ENCODE measurements at places on chromosomes 1 and 21.

DNA sequence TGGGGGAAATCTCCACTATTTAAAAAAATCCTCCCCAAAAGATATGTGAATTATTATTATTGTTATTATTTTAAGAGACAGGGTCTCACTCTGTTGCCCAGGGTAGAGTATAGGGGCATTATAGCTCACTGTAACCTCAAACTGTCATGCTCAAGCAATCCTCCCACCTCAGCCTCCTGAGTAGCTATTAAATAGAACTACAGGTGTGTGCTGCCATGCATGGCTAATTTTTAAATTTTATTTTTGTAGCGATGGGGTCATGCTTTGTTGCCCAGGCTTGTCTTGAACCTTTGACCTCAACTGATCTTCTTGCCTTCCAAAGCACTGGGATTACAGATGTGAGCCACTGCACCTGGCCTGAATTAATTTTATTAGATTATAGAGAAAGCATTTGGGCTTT lies 116.8 kb downstream of the RABGAP1L start:
- no peak for DNase-seq

- no peak for DNase-seq
Observed at GRCh38 chr1:1553821-1554494, 13.5 kb upstream of the TMEM240 start.

DNA sequence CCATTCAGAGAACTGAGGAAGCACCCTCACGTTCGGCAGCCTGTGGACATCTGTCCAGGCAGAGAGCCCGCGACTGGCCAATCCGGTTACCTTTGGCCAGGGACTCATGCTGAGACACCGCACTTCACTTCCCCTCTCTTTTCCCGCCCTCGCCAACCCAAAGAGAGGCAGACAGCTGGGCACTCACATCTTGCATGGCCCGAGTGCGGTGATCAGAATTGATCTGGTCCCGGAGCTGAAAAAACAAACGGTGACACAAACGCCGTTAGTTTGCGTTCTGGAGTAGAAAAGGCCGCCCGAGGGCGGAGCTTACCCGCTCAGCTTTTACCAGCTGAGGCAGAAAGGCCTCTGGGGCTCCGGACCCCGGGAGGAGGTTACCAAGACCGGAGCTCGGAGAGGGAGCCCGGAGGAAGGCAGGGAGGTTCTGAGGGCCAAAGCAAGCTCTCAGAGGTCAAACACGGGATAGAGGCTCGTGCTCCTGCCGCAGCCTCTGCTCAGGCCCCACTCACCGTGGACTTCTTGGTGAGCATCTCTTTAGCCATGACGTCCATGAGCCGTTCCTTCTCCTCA lies 376 bp downstream of the SF3A3 start:
- DNase-seq: peak; percentile 25

DNA sequence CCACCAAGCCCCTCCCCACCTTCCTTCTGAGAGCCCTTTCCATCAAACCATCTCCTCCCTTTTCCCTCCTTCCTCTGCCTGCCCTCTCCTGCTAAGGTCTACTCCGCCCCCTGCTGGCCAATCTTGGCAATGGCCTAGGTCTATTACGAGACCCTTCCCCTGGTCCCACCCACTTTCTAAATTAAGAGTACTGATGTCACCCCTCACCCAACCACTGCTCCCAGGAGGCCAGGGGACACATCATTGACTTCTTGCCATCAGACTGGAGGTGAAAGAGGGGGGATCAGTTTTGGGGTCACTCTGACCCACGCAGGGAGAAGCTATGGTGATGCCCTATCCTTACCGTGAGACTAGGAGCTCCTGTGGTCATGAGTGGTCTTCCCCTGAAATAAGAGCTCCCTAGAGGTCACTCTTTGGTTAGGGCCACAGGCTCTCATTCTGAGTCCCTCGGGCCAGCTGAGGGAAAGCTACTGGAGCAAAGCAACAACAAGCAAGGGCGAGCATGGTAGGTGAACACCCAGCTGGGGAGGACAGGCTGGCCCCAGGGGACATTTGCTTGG lies 34.6 kb upstream of the S100A7 start:
- peak; percentile 65 for DNase-seq

DNA sequence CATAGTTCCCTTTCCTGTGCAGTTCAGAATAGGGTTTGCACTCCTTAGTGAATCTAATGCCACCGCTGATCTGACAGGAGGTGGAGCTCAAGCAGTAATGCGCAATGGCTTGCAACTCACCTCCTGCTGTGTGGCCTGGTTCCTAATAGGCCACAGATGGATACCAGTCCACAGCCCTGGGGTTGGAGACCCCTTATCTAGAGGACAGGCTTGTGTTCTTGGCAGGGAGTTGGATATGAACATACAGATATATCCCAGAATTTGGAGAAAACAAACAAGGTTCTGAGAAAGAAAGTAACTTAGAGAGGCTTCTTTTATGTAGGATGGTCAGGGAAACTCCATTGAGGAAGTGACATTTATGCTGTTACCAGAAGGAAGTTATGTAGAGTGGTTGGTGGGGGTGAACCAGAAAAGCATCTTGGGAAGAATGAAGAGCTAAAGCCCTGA lies 5.1 kb upstream of the PTPRC start:
- no peak for DNase-seq

- peak; percentile 19 for DNase-seq
Observed at GRCh38 chr1:212595787-212596714, 12.5 kb upstream of the ATF3 start.

GRCh38 chr21:29007135-29007534 lies 12.0 kb downstream of the RWDD2B start:
- no peak for DNase-seq

DNA sequence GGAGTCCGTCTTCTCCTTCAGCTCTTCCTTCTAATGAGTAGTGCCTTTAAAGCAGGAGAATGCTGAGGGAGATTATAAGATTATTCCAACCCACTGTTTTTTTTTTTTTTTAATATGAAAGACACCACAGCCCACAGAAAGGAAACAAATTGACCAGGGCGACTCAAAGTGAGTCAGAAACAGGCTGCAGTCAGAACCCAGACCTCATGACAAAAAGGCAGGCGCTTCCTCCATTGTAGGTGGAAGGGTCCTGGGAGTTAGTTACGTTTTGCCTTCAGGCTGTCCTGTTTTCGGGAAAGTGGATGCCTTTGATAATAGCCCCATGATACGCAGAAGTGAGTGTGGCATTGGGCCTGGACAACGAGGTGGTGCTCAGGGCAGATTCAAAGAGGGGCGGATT lies 21.0 kb downstream of the PLXNA2 start:
- no peak for DNase-seq

- no peak for DNase-seq
Observed at GRCh38 chr1:230800891-230801840, 54.0 kb downstream of the CAPN9 start.

DNA sequence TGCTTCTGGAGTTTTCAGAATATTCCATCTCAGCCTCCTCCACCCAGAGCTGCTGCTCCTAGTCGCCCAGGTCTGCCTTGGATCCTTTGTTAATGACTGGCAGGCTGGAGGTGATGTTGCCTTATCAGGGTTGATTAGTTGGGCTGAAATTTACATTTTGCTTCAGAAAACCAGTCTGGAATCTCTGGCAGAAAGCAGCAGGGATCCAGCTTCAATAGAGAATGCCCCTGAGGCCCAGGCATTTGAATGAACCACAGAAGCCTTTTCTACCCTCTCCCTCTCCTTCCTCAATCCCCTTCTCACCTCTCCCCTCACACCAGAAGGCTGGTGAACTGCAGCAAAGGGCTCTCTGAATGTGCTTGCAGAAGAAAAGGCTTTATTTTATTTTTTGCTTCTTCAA lies 83.2 kb downstream of the PLXNA2 start:
- DNase-seq: no peak

- no peak for DNase-seq
Observed at GRCh38 chr1:109994654-109995053, 10.1 kb downstream of the AHCYL1 start.

DNA sequence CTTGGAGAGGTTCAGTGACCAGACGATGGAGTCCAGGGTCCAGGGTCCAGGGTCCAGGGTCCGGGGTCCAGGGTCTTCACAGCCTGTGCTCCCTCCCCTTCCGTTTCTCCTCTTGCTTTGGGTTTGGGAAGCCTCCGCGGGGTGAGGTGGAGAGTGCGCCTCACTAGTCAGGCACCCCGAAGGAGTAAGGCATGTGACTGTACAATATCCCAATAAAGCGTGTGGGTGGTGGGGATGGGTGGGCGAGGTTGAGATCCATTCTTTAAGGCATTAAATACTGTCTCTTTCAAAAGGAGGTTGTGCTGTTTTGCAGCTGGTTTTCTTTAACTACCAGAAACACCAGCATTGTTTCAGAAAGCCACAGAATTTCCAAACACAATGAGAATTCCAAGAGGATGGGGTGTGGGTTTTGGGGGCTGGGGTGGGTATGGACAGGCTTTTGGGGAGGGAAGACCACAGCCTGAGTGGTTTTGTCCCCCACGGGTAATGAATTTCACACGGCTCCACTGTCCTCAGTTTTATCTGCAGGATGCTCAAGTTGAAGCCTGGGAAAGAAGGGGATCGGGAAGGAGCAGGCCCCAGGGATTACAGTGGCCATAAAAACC lies 65.7 kb downstream of the KIF26B start:
- DNase-seq: no peak

GRCh38 chr1:203140743-203141520 lies 13.4 kb downstream of the ADORA1 start:
- no peak for DNase-seq

DNA sequence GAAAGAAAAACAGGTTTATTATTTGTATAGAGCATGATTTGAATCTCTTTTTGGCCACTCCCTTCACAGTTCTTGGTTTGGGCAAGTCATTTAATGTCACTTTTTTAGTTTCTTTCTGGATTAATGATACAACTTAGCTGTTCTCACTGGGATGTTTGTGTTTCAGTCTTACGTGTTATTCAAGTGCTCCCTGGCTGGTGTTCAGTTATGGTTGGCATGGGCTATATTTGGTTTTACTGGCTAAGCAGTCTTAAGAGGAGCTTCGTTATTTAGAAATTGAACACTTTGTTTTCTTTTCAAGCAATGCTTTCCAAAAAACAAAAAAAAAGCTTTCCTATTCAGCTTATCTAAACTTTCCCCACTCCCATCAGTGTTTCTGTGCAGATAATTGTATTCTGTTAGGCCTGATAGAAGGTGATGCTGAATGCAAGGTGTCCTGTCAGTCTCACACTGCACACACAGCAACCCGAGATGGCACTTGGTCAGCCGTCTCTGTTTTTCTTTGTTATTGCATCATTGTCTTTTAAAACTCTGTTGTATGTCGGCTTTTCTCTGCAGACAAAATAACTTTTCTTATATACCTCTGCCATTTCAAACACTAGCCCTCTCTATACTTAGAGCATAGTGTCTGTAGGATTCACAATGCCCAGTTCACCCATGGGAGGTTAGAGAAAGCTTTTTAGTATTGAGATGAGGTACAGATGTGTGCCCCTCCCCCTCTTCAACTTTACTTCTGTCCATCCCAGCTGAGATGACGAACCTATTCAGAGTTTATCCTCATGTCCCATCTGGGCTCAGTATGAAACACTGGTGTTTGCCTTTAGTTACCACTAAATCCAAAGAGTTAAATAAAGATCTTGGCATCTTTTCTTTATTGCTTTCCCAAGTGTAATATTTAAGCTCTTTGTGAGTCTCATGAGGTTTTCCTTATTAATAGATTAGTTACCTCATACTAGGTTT lies 80.2 kb downstream of the VPS13D start:
- no peak for DNase-seq

- DNase-seq: no peak
Observed at GRCh38 chr1:225917536-225917935, 6.5 kb downstream of the PYCR2 start.

DNA sequence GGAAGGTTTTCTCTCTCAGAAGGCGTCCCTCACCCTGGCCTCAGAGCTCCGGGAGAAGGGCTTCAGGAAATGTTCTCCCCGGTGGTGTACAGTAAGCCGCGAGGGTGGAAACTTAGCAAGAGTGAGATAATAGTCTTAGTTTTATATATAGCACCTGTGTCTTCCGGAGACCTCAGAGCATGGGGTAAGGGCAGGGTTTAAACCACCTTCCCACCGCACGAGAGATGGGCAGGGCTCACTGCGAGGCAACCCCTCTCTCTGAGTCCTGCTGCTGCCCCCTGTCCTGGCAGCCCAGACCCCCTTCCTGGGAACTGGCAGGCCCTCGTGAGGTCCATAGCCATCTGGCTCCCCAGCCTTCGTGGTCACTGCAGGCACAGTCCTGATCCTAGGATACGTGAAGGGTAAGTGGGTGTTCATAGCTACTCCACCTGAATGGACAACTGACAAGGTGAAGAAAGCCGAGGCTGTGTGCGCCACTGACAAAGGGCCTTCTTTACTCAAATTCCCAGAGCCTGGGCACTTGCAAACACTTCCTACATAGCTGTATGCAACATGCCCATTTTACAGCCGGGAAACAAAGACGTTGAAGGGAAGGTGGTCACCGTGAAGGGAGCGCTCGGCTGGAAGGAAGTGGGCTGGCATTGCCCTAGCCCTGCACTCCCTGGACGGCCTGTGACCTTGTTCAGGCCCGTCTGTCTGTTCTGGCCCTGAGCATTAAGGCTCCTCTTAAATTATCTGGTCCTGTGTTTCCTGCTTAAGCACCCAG lies 26.9 kb downstream of the ITPKB start:
- no peak for DNase-seq

DNA sequence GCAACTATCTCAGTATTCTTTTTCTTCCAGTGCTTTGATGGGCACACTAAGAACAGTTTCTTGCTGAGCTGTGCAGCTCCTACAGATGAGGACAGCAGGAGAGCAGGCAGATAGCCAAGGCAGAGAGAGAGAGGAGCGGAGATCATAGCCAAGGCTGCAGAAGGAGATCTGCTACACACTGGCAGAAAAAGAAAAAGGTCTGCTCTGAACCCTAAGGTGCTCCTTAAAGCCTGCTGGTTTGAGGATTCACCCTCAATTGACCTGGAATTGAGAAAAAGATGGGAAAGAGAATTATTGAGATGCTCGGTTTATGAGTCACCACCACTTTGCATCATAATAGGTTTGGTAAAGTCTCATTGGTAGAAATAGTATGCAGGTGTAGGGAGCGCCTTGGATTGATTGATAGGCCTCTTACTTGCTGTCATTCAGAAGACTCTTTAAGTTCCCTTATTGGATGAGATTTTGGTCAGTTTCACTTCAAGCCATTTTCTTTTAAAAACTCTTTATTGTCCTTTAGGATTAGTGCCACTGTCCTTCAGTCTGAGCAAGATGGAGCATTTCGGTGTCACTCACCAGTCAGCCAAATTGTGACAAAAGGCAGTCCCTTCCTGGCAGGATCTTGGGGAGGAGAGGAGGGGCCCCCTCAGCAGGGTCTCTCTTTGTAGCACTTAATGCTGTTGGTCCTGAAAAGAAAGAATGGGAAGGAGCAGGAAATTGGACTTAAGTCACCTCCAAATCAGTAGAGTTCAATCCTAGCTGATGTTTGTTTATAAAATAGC lies 685.0 kb downstream of the ADGRL2 start:
- no peak for DNase-seq

GRCh38 chr21:30408782-30409494 lies 13.1 kb downstream of the KRTAP13-1 start:
- DNase-seq: no peak

GRCh38 chr1:204879351-204879750 lies 8.7 kb downstream of the NFASC start:
- no peak for DNase-seq

All from T-cell (primary cell).